CD4-positive, alpha-beta T cell treated with Interleukin-10 for 1 hour (primary cell): ENCODE measurements at places on chromosomes 6 and 20.
A peak's percentile ranks its signal among the peaks of the same experiment; 100 is the strongest.

DNA sequence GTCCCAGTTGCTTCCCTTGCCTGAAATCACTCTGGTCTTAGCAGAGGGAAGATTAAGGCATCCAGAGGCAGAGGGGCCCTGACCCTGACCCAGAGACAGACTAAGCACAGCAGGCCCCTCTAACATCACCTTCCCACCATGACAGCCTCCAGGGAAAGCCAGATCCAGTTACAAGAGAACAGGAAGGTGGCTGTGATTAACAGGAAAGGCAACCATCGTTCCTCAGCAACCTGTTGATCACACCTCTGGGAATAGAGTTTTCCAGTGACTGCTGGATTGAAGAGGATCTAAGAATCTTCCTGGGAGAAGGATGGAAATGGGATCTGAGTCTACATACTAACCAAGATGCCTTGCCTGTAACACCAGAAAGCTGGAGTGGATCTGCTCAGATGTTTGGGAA, 5.2 kb upstream of the TREM1 start:
- no peak for DNase-seq

- DNase-seq = no peak
Measured at GRCh38 chr6:13830803-13831202, 16.4 kb upstream of the MCUR1 start.

GRCh38 chr6:75460681-75461080, 32.9 kb downstream of the FILIP1 start:
- DNase-seq = no peak

DNA sequence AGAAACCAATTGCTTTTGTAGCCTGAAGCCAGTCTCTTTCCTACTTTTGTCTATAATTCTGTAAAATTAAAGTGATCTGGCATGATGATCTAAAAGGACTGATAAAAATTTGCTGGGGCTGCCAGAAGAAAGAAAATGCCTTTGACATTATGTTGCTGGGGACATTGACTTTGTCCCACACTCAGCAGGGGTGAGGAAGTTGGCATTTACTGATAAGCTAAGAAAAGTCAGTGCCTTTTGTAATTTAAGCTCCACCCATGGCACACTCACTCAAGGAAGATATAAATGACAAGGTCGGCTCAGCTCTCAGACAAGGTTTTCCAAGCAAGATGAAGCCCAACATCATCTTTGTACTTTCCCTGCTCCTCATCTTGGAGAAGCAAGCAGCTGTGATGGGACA, at the start of gene SEMG1:
Gene SEMG1, plus strand, starts transcription at position 309 of the 400 bp plus-strand sequence. Its CDS starts 21 bp downstream, at position 330.
- DNase-seq = no peak

- DNase-seq = no peak
Measured at GRCh38 chr6:30914854-30915590, 984 bp downstream of the VARS2 start.

GRCh38 chr6:118896339-118897136, 2.6 kb downstream of the ASF1A start:
- DNase-seq = peak; percentile 51

GRCh38 chr6:84775751-84776150, 11.4 kb upstream of the TBX18 start:
- DNase-seq = no peak

- DNase-seq = no peak
Measured at GRCh38 chr6:29501106-29501505, 13.3 kb upstream of the MAS1L start.

- no peak for DNase-seq
Measured at GRCh38 chr20:4511776-4512175, 209.9 kb upstream of the PRND start.
